GM12892 (cell line): ENCODE measurements at places on chromosomes 12 and 14.

DNA sequence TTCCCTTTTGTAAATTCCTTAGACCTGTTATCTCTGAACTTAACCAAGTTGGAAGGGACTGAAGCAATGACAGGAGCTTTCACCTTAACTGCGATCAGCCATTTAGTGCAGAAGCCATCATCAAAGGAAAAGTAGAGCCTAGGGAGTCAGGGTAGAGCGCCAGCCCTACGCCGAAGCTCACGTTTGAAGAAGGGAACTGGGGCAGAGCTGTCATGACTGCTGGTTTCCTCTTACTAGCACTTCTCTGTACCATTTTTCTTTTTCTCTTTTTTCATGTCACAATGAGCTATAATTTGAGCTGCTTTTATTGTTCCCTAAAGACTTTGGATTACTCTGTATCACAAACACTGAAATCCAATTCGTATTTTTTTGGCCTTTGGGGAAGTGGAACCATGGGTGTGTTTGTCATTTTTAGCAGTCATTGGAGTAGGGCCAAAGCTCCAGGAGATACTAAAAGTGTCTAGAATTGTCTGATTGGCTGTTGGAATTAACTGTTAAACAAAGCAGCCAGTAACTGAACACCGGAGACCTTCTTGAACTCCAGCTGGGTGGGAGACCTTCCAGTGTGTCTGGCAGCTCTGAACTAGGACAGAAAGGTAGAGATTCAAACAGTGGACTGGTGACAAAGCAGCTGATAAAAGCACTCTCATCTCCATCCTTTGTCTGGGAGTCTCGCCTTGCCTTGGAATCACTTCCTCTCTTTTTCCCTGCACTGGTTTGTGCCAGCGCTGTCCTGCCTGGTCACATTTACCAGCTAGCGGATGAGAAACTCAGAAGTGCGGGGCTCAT is 9.1 kb downstream of the MTRFR start:
- no peak for DNase-seq

DNA sequence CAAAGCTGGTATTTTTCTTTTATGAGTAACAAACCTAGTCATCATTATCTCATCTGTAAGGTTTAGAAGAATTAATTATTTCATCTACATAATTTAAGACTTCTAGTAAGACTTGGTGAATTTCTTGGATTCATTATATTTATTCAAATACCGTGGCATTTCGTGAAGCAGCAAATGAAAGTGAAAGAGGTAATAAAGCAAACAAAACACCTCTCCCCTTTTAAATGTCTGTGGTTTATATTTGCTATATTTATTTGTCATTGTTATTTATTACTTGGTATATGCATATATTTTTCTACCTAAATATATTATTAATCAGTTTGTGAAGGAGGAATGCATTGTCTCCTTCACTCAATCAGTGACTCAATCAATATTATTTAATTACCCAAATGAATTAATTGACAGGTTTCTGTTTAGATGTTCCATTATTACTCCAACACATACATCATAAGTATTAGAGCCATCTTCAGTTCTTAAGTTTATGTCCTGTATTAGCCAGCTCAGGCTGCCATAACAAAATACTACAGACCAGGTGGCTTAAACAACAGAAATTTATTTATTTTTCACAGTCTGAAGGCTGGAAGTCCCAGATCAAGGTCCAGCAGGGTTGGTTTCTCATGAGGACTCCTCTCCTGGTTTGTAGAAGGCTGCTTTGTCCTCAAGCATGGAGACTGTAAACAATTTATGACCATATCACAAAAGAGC is 6.6 kb downstream of the CFAP54 start:
- no peak for DNase-seq

- DNase-seq, result no peak
These were observed 96.0 kb downstream of the WIF1 start for GRCh38 chr12:65025136-65025535.

GRCh38 chr12:53173085-53173715 is 7.3 kb upstream of the ZNF740 start:
- no peak for DNase-seq

GRCh38 chr12:93894391-93895088 is 217.4 kb downstream of the CRADD start:
- no peak for DNase-seq

DNA sequence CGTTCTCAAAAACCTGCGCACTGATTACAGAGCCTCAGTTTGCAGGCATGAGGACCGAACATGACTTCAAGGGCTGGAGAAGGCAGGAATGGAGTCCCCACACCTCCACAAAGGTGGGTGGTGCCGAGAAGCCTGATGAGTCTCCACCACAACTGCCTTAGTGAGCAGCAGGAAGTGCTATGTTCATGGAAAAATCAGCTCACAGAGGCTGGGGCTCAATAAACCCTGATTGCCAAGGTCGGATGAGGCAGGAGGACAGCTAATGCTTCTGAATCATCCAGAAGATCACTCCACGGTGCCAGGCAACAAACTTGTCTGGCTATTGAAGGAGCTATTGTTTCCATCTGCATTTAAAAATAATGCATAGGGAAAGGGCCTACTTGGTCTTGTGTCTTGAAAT is 31.1 kb downstream of the APPL2 start:
- no peak for DNase-seq

- DNase-seq, result no peak
These were observed 136.6 kb upstream of the NEDD1 start for GRCh38 chr12:96770219-96771102.

DNA sequence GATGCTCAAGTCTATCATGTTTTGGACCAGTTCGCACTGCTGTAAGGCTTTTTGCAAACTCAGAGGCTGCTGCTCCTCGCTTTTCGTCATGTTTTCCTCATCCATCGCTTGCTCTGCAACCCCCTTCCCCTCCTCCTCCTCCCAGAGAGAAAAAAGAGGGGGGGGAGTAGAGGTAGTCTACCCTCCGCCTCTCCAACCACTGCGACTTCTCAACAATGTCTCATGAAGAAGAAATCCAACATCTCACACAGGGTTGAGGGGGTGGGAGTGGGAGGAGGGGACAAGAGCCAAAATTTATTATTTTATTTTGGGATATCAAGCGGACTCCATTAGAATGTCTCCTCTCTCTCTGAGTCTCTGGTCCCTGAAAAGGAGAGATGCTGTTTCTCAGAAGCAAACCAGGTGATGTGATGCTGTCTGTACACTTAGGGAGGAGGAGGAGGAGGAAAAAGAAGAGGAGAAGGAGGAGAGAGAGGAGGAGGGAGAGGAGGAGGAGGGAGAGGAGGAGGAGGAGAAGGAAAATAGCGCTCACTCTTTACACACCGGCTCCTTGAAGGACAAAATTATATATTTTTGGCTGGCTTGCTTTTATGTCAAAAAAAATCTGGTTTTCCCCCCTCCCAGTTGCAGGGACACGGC is 520 bp downstream of the KSR2 start:
- no peak for DNase-seq

DNA sequence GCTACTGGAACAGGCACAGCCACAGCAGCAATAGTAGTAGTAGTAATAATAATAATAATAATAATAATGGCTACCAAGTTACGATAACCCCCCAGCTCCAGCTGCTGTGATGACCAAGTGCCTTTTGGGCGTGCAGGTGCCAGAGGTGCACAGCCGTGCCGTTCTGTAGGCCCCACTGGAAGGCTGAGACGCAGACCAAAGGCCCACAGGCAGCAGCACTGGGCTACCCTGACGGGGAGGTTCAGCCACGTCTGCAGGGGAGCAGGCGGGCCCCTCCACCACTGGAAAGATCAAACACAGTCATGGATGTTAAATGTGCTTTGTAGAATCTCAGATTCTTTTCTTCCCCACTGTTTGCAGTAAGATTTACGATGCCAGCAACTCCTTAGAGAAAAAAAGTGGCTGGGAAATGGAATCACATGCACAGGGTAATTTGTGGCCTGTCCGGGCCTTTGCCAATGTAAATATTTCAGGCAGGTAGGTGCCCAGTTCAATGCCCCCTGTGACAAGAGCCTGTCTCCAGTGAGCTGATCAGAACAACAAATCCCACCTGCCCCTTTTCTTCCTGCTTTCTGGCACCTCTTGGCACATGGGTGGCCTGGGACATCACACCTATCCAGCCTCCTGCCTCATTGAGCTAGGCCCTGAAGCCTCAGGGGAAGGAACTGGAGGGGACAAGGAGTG is 32.6 kb downstream of the CCDC85C start:
- DNase-seq, result no peak

DNA sequence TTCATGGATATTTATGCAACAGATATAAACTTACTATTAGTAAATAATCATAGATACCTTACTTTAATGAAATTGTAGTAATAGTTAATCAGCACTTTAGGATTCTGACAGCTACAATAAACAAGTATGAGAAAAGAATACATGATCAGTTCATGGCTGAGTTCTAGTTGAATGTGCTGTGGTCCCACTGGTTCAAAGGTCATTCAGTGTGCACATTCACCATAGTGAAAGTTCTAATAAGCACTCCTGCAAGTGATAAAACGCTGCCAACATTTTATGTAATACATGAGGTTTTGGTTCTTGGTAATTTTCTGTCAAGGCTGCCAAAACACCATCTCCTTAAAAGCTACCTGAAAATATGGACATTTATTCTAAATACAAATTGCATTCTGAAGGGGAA is 92.6 kb downstream of the NUMB start:
- DNase-seq, result no peak
